ENCODE measurements at places on chromosomes 7 and 10.

- H3K27me3 ChIP-seq: peaks cover 4% of the 10 kb centered on the region
- peak; percentile 10 for DNase-seq
- peaks cover 4% of the 10 kb centered on the region for H3K36me3 ChIP-seq
- H3K4me1 ChIP-seq: peaks cover 16% of the 10 kb centered on the region
Measured at GRCh38 chr10:119466655-119467054, 75.9 kb downstream of the RGS10 start.

DNA sequence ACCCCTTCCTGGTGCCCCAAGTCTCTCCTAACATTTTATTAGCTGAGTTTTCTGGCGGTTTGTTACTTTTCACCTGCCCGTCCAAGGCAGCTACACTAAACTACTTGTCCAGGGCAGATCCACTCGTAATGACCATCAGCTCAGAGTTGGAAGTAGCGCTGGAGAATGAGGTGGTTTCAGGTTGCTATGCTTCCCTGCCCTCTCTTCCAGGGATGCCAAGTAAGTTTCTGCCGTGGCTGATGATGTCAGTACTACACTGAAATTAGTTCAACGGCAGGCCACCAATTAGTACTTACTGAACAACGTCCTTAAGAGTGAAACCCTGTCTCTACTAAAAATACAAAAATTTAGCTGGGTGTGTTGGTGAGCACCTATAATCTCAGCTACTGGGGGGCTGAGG, 55.2 kb downstream of the DIP2C start:
- H3K4me3 ChIP-seq: no peak overlapping the region
- H3K36me3 ChIP-seq: no peaks in the 10 kb centered on the region
- H3K27me3 ChIP-seq: peaks cover 15% of the 10 kb centered on the region
- no peak for DNase-seq
- H3K27ac ChIP-seq: no peak overlapping the region

- DNase-seq: no peak
- H3K27ac ChIP-seq: no peak overlapping the region
- H3K36me3 ChIP-seq: no peaks in the 10 kb centered on the region
- no peak overlapping the region for H3K4me3 ChIP-seq
Measured at GRCh38 chr10:126903656-126904360, 1.4 kb upstream of the DOCK1 start.

DNA sequence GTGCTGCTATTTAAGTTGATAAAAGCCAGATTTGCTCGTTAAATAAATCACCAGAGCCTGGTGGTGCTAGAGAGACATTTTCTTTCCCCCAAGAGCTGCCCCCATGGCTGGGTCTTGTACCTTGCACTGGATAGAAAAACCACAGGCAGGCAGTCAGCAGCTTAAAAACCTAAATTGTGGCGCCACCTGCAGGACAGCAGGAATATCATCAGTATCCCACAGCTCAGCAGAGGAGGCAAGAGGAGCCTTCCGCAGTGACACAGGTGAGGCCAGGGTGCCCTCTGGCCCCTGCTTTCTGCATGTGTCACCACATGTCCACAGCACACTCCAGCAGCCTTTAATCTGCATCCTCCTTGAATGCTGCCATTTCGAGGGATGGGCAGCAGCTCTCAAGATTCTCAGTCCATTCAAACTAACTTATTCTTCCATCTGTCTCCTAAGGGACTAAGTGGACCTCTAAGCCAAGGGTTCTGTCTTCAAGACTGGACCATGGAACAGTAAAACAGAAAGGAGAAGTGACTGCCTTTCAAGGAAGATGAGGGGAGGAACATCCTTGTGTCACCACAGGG, 4.5 kb upstream of the PLXNA4 start:
- no peaks in the 10 kb centered on the region for H3K36me3 ChIP-seq
- peaks cover 50% of the 10 kb centered on the region for H3K27me3 ChIP-seq
- no peak overlapping the region for H3K27ac ChIP-seq
- no peak overlapping the region for H3K4me3 ChIP-seq

DNA sequence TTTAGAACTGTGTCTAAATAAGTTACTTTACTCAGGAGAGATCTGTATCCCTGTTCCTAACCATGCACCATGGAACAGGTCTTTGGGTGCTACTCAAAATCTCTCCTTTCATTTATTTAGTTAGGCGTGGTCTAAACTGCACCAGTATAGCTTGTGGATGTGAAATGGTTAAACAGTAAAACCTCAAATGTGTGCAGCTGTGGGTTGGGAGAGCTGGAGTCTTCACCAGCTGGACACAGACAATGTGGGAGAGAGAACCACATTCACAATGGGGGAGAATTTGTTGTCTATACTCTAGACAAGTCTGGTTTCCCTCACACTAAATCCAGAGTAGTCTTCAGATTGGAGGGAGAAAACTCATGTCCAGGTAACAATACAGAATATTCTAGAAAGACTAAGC, 31.2 kb upstream of the IKZF1 start:
- H3K36me3 ChIP-seq: peaks cover 8% of the 10 kb centered on the region
- no peak overlapping the region for H3K27ac ChIP-seq
- H3K4me1 ChIP-seq: peaks cover 55% of the 10 kb centered on the region

GRCh38 chr10:60853107-60853506, 74.8 kb downstream of the CDK1 start:
- no peaks in the 10 kb centered on the region for H3K36me3 ChIP-seq
- H3K27ac ChIP-seq: no peak overlapping the region
- H3K4me3 ChIP-seq: no peak overlapping the region
- no peak for DNase-seq
- H3K4me1 ChIP-seq: no peaks in the 10 kb centered on the region
- peaks cover 5% of the 10 kb centered on the region for H3K27me3 ChIP-seq

GRCh38 chr10:66625709-66626590, 299.9 kb upstream of the LRRTM3 start:
- DNase-seq: no peak
- no peak overlapping the region for H3K27ac ChIP-seq
- H3K36me3 ChIP-seq: no peaks in the 10 kb centered on the region

- DNase-seq: no peak
- no peaks in the 10 kb centered on the region for H3K27me3 ChIP-seq
Measured at GRCh38 chr10:132204781-132205473, 18.2 kb downstream of the DPYSL4 start.

GRCh38 chr7:39453743-39454355, 112.4 kb upstream of the YAE1 start:
- H3K27ac ChIP-seq: no peak overlapping the region
- no peaks in the 10 kb centered on the region for H3K36me3 ChIP-seq
- H3K4me3 ChIP-seq: no peak overlapping the region
- DNase-seq: peak; percentile 26

Data from activated T-helper 1 cell treated with anti-CD3 and anti-CD28 coated beads, Interleukin-12 subunit alpha, Interleukin-12 subunit beta, Interleukin-2, Interleukin-4 antibody, amounts not matched to agents 30 ng/mL and 10 ng/mL and 1 ng/mL, durations not matched to agents 14 hours and 24 hours and 36 hours (primary cell).